Endothelial cell of umbilical vein (primary cell): ENCODE measurements at places on chromosomes 1 and 21. TPM values are rescaled to one million over a fixed set of nuclear protein-coding genes. Genes with fewer than 3 reads are reported as not detected.

GRCh38 chr1:45037456-45037855 is 25.4 kb downstream of the UROD start:
- DNase-seq: no peak

DNA sequence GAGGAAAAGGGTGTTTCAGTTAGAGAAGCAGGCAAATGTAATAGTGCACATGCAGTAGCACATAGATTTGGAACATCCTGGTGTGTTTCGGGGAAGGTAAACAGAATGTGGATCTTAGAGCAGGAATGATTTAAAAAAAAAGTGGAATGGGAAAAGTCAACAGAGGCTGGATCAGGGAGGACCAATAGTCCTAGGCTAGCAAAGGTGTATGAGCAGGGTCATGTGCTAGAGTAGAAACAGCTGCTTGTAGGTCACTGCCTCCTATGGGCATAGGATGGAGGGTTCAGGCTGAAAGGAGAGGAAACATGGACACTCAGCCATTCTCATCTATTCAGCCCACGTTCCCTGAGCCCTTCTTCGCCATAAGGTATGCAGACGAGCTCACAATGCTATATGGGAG is 3.7 kb upstream of the KPNA6 start:
- no peak for DNase-seq

DNA sequence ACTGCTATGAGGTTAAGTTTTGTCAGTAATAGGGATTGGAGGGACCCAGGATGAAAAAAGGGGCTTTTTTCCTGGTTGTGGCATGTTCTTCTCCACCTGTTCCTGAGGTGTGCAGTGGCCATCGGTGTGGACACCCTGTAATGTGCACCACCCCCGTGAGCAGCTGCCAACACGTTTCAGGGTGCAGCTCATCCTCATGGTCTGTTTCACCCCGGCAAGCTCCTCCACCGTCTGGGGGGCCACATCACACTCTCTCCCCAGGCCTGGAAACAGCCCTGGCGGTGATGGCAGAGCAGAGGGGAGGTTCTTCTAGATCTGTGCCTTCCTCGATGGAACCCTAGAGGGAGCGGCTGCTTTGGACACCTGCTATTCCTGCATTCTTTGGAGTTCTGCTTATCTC is 435.4 kb downstream of the MATN1 start:
- no peak for DNase-seq

DNA sequence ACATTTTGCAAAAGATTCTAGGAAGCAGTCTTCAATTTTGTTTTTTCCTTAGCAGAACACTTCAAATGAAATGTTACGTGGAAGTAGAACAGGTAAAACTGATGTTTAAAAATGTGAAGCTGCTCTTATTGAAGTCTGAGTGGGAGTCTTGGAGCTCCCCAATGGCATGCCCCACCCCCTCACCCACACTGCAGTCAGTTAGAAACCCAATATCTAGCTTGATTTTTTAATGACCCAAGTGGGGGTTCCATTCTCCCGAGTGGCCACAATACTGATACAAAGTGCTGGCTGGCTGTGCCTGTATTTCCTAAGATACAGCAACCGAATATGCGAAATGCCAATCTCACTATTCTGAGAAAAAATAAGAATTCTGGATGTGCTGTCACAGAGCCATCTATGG is 31.3 kb downstream of the GPR3 start:
- DNase-seq: no peak

The FMN2 gene
- not detected in 2 replicates for polyA plus RNA-seq

DNA sequence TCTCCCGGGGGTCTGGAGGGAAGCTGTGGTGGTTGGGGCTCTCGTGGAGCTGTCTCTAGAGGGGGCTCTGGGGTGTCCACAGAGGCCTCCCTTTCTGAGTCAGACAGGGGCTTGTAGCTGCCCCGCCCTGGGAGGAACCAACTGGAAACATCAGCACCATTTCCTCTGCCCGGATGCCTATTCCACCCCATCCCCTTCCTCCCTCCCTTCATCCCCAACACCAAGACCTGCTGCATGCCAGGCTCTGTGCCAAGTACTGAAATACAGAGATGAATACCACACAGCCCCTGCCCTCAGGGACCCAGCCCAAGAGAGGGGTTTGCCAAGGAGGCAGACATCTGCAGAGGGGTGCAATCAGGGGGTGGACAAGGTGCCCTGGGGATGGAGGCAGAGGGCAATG is 125.6 kb upstream of the ADAR start:
- no peak for DNase-seq

DNA sequence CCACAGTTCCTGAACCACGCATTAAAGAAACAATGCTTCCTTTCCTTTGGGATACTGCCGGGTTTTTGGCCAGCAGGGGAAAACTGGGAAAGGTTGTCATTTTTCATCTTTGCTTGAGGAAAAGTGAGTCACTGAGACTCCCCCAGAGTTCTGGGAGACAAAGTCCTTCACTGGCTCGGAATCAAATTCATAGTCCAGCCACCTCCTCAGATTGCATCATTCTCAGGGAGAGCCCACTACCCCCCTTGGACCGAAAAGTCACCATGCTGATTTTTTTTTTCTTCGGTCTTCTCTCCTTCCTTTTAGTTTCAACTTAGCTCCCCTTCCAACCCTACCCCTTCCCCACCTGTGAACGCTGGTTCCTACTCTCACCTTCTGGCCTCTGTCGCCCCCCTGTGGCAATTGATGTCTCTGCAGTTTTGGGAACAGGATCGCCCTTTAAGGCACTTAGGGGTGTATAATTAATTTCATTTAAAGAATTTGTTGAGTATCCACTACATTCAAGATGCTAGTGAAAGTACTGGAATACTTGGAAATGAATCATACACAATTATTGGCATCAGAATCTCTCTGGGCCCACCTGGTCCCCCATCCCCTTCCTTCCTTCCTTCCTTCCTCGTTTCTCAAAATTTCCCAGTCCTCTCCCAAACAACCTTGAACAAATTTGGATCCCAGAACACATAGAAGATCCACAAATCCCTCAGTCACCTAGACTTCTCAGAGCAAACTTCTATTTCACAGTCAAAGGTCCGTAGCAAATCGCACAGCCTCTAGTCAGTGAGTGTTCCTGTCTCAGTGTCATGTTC is 6.9 kb downstream of the ACKR1 start:
- peak; percentile 69 for DNase-seq

DNA sequence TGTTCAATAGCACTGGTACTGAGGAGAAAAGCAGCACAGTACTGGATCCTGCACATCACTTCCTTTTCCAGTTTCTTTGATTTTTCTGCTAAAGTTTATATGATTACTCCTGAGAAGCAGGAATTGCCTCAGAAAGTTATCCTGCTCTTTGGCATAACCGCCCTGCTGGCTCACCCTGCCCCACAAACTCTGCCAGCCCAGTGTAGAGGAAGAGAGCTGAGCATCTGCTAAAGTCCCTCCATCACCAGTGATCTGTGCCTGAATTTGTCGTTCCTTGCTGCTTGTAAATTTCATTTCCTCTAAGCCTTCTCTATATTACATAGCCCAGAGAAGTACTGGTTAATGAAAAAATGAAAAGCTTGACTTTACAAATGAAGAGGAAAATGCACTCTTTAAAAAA is 87.0 kb upstream of the C1orf21 start:
- DNase-seq: no peak

GRCh38 chr1:66503841-66504470 is 30.0 kb upstream of the SGIP1 start:
- peak; percentile 88 for DNase-seq

DNA sequence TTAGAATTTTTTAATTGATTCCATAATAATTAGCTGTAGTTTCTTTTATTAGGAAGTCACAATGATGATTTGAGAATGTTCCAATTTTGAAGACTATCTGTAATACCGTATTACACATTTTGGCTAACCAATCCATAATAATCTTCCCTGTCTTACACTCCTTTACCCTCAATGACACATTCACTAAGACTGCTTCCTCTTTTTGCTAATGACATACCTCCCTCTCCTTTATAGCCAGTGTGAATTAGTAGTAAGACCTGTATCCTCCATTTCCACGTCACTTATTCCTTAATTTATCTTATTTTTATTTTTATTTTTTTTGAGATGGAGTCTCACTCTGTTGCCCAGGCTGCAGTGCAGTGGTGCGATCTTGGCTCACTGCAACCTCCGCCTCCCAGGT is 10.1 kb downstream of the KDM1A start:
- DNase-seq: no peak

- no peak for DNase-seq
Measured at GRCh38 chr1:60809204-60809980, 273.0 kb upstream of the NFIA start.

DNA sequence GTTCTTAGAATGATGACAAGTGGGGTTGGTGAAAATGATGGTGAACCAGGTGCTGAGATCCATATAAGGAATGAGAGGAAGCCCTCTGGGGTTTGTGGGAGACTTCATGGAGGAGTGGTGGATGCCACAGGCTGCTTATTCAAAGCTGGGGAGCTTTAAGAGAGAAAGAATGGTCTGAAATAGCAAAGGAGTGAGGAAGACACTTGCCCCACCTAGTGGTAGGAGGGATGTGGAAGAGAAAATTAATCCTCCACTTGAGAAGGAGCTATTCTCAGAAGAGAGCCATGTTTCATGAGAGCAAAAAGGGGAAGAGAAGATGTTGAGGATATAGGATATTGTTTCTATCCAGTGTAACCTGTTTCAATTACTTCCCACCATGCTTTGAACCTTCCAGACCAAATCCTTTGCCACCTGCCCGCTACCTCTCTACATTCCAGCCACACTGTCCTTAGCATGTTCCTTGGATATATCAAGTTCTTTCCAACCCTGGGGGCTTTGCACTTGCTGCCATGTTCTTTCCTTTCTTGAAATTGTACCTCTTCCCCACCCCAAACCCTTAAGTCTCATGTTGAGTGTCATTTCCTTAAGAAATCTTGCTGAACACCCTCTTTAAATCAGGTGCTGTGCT is 19.6 kb upstream of the ZNF648 start:
- DNase-seq: peak; percentile 28

DNA sequence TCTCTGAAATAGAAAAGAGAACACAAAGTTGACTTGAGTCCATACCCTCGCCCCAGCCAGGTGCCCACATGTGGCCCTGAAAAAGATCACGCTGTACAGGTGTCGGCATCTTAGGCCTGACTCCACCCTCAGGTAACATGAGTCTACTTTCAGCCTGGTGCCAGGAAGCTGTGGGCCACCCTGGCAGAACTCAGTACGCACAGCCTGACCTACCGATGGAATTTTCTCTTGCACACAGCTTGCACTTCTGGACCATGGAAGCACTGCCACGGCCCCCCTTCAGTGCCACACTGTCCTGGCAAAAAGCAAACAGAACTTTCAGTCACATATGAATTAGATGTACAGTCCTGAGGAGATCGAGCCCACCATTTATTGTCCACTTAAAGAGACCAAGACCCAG is 2.2 kb downstream of the CZIB start:
- DNase-seq: no peak

- no peak for DNase-seq
Measured at GRCh38 chr1:185353124-185353523, 36.1 kb upstream of the IVNS1ABP start.

- no peak for DNase-seq
Measured at GRCh38 chr1:225972344-225973152, 26.6 kb downstream of the SDE2 start.

- no peak for DNase-seq
Measured at GRCh38 chr1:2823921-2824610, 22.6 kb upstream of the TTC34 start.

The OR2L5 gene
- polyA plus RNA-seq: not detected in 2 replicates

The FAM20B gene
- 8.2 and 10.0 TPM in 2 replicates for polyA plus RNA-seq

DNA sequence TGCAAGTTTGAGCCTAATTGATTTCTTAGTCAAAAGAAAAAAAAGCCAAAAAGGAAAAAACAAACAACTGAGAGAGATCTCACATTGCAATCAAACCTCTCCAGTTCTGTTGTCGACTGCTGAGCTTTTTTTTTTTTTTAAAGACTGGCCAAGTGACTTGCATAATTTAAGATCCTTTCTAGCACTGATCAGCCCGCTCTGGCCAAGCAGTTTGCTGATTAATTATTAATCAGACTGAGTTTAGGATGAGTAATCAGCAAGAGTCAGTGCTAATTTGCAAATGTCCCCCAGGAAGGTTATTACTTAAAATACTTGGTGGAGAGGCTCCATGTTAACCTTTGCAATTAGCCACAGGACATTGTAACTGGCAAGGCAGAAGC is 39.3 kb downstream of the HMGB4 start:
- DNase-seq: no peak

GRCh38 chr1:4380564-4381168 is 273.7 kb upstream of the AJAP1 start:
- DNase-seq: no peak

DNA sequence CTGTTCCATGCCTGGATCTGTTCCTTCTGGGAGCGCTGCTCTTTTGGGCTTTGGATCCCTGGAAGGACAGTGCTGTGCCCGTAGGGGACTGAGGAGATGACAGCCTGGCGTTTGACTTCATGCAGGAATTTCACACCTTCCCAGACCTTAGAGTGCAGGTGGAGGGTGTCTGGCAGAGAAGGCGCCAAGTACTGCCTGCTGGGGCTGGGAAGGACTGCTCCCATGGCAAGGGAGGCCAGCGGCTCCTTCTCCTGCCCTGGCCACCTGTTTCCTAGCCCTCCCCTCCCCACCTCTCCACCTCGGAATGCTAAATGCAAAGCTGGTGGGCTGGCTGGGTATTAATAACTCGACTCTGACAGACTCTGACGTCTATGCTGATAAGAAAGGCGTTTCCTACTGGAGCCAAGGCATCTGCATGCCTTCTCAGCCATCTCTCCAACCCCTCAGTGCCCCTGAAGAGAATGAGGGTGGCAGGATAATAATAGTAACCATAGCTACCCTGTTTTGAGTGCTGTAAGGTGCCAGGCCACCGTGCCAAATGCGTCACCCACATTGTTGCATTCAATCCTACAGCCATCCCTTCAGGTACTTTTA is 17.5 kb upstream of the PDIK1L start:
- no peak for DNase-seq

DNA sequence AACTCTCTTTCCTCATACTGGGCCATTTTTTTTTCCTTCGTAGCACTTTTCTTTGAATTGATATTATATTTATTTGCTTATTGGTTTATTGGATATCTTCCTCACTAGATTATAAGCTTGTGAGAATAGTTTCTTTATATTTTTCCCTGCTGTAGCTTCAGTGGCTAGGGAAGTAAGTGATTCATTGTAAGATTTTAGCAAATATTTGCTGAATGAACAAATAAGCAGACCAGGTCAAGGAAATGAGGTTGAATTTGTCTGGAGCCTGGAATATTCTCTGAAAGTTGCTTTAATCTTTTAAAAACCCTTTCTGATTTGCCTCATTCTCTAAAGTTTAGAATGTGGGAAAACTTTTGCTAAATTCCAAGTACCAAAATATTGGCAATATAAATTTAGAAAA is 80.2 kb downstream of the RABGAP1L start:
- no peak for DNase-seq

The DPT gene
- not detected in 2 replicates for polyA plus RNA-seq

The B4GALT2 gene
- 103 and 145 TPM in 2 replicates for polyA plus RNA-seq

The OR2T33 gene
- polyA plus RNA-seq: not detected in 2 replicates

DNA sequence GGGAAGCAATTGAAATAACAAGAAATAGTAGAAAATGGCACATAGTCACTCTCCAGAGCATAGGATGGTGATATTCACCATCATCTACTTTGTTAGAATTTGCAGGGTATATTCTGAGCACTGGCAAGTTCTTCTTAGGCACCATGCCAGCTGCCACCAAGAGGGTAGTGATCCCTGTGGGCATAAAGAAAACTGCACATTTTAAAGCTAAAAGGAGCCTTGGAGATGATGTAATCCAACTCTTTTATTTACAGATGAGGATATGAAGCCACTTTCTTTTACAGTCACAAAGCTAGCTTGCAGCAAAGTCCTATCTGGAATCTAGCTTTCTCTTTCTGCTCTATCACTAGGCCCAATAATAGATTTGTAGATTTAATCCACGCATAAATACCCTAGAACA is 69.0 kb downstream of the PTGER3 start:
- DNase-seq: no peak

- DNase-seq: no peak
Measured at GRCh38 chr1:19488136-19488535, 2.8 kb upstream of the CAPZB start.

- no peak for DNase-seq
Measured at GRCh38 chr1:13517193-13517812, 3.5 kb upstream of the LRRC38 start.
